ENCODE measurements at places on chromosomes 12 and 14. TPM values are rescaled to one million over a fixed set of nuclear protein-coding genes. Genes with fewer than 3 reads are reported as not detected.

DNA sequence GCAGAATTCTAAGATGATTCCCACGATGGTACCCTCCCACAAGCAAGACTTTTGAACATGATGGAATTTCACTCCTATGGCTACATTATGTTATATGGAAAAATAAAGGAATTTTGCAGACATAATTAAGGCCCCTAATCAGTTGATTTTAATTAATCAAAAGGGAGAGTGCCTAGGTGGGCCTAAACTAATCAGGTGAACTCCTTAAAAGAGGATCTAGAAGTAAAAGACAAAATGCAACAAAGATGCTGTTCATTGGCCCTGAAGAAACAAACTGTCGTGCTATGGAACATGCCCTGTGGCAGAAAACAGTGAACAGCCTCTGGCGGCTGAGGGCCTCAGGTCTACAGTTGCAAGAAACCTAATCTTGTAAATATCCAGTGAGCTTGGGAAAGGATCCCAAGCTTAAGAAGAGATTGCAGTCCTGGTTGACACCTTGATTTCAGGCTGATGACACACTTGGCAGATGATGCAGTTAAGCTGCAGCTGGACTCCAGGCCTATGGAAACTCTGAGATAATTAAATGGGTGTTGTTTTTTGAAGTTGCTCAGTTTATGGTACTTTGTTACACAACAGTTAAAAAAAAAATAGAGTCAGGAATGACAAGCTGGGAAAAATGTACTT, 13.8 kb downstream of the TMCC3 start:
- no peaks in the 10 kb centered on the region for H3K36me3 ChIP-seq
- H3K27me3 ChIP-seq, result peaks cover 2% of the 10 kb centered on the region
- peaks cover 4% of the 10 kb centered on the region for H3K4me1 ChIP-seq

- H3K27ac ChIP-seq, result no peak overlapping the region
- H3K4me1 ChIP-seq, result no peaks in the 10 kb centered on the region
- no peak overlapping the region for H3K4me3 ChIP-seq
- DNase-seq, result no peak
Observed at GRCh38 chr12:46179693-46180452, 89.0 kb downstream of the SLC38A1 start.

GRCh38 chr12:121803861-121804416, at the start of gene SETD1B:
Gene SETD1B, plus strand, starts transcription at chr12:121804009. Its CDS starts 729 bp downstream, at chr12:121804738.
- no peak for DNase-seq
- H3K4me1 ChIP-seq, result peaks cover 28% of the 10 kb centered on the region
- H3K27me3 ChIP-seq, result no peaks in the 10 kb centered on the region
- peaks cover 8% of the 10 kb centered on the region for H3K36me3 ChIP-seq
- H3K27ac ChIP-seq, result peak within 1 kb of the TSS; percentile 100

GYS2 gene
- not detected for total RNA-seq

GRCh38 chr14:65302571-65303189, 109.8 kb upstream of the FUT8 start:
- no peak for DNase-seq
- no peak overlapping the region for H3K27ac ChIP-seq
- H3K36me3 ChIP-seq, result no peaks in the 10 kb centered on the region
- H3K4me3 ChIP-seq, result no peak overlapping the region
- H3K27me3 ChIP-seq, result no peaks in the 10 kb centered on the region

BATF gene
- total RNA-seq, result not detected

DNA sequence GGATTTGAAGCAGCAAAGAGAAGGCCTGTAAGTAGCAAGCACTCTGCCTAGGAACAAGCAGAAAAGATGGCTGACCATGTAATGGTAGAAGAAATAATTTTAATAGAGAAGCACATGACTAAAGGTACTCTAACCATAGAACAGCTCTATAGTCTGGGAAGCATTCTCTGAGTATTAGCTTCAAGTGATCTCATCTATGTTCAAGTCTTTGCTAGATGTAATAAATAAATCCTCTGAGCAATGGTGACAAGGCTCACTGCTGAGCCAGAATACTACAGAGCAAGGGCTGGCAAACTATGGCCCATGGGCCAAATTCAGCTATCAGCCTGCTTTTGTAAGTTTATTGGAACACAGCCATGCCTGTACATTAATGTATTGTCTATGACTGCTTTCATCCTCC, 84.8 kb downstream of the PEBP1 start:
- no peak overlapping the region for H3K27ac ChIP-seq
- H3K4me1 ChIP-seq, result peaks cover 2% of the 10 kb centered on the region
- H3K4me3 ChIP-seq, result no peak overlapping the region
- H3K36me3 ChIP-seq, result peaks cover 2% of the 10 kb centered on the region
- DNase-seq, result no peak

DNA sequence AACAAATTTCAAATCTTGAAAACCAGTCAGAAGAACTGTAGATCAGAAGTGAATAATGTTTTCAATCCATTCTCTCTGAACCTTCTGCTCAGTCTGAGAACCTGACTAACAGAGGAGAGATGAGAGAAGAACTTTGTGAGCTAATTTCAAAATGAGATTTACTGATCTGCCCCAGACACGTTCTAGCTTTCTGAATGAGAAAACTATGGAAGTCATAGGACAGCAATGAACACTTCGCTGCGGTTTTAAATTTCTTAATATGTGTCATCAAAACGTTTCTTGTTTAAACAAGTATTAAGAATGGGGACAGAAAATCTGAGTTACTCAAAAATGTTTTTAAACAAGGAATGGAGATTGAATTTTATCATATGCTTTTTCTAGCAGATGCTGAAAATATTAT, 66.6 kb upstream of the FAR2 start:
- no peaks in the 10 kb centered on the region for H3K27me3 ChIP-seq
- DNase-seq, result no peak
- no peak overlapping the region for H3K4me3 ChIP-seq
- H3K27ac ChIP-seq, result no peak overlapping the region
- H3K4me1 ChIP-seq, result peaks cover 7% of the 10 kb centered on the region
- H3K36me3 ChIP-seq, result no peaks in the 10 kb centered on the region

ADAM21 gene
- total RNA-seq, result 0.15 TPM

SCYL2 gene
- total RNA-seq, result 48.4 TPM

TPPP2 gene
- not detected for total RNA-seq

DNA sequence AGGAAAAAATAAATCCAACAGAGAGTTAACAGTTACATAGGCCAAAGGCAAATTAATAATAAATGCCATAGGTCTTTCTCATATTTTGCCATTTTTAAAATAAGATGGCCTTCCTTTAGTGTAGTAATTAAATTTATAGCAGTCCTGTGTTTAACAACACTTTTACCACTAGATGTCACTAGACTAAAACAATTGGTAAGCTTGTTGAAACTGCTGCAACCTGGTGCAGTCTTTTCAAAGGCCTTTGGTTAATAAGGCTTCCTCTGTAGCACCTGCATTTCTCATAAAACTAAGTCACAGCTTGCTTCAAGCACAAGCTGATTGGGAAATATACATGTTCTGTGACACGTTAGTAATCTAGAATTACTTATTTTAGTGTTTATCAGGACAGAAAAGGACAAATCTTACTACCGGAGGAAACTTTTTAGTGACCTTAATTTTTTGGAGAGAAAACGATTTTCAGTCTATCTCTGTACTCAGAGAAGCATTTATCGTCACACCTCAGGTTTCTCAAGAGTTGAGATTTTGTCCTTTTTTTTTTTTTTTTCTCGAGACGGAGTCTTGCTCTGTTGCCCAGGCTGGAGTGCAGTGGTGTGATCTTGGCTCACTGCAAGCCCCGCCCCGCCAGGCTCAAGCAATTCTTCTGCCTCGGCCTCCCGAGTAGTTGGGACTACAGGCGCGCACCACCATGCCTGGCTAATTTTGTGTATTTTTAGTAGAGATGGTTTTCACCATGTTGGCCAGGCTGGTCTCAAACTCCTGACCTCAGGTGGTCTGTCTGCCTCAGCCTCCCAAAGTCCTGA, 20.0 kb downstream of the BORCS5 start:
- H3K27me3 ChIP-seq, result no peaks in the 10 kb centered on the region
- H3K36me3 ChIP-seq, result peaks cover 2% of the 10 kb centered on the region
- no peak for DNase-seq
- H3K27ac ChIP-seq, result no peak overlapping the region

SLC35E3 gene
- total RNA-seq, result 10.7 TPM

DNA sequence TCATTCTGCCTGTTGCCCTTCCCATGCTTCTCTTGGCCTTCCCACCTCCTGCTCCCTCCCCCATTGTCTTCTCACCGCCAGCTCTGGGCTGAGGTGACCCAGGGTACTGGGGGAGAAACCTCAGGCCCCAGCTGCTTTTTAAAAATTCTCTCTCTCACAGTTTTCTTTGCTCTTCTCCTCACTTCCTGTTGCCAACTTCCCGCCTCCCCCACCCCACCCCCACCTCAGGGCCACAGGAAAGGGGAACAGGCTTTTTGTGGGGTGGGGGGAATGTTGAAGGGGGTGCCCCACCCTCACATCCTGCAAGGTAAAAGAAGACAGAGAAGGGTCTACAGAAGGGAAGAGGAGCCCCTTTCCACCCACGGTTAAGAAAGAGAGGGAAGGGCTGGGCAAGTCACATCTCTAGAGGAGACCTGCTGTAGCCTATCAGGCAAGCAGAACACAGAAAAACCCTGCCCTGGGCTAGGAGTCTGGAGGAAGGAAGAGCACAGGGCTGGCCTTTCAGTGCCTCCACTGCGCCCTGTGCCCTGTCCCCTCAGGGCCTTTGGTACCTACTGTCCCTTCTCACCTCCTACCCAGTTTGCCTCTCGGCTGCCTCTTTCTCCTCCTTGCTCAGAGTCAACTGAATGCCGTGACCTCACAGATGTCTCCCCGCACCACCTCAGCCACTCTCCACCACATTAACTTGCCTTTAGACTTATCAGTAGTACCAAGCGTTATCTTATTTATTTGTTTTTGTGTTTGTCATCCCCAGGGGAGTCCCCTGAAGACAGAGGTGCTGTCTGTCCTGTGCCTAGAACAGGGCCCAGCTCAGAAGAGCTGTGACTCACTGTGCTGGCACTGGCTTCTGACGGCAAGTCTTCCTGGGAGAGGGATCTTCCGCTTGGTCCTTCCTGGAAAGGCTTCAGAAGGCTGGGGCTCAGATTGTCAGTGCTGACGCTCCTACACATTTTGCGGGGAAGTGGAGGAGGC, 1.7 kb downstream of the ARHGAP9 start:
- H3K4me3 ChIP-seq, result no peak overlapping the region
- peaks cover 23% of the 10 kb centered on the region for H3K27me3 ChIP-seq
- no peak overlapping the region for H3K27ac ChIP-seq
- no peaks in the 10 kb centered on the region for H3K36me3 ChIP-seq

CDH24 gene
- 10.6 TPM for total RNA-seq

Measured in chondrocyte (in vitro differentiated cells).